ENCODE measurements at places on chromosomes 4 and X. TPM values are rescaled to one million over a fixed set of nuclear protein-coding genes. Genes with fewer than 3 reads are reported as not detected.

ZNF711 gene
- total RNA-seq: 7.9 TPM

HSD17B11 gene
- 27.1 TPM for total RNA-seq

DIAPH2 gene
- 34.2 TPM for total RNA-seq

PGAM4 gene
- total RNA-seq: not detected

RNF175 gene
- total RNA-seq: not detected

CFAP47 gene
- total RNA-seq: under 0.01 TPM

MAGEB1 gene
- total RNA-seq: not detected

CCNI gene
- 183 TPM for total RNA-seq
